RCC 7860 (cell line): ENCODE measurements at places on chromosomes 3 and 15.
A peak's percentile ranks its signal among the peaks of the same experiment; 100 is the strongest.

DNA sequence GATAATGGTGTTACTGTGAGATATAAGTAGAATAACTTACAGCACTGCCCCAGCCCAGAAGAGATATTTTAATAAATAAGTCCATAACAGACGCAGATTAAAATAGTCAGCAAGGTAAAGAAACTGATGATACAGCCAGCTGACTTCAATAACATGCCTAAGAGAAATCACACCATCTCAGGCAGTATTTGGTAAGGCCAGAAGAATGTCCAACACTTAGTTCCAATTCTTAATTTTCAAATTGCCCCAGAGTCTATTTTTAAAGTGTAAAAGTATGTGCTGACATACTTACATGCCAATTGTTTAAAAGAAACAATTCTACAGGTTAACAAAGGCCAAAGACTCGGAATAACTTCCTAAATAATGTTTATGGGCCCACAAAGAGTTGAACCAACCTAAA lies 1.6 kb downstream of the GNB4 start:
- DNase-seq, result no peak

DNA sequence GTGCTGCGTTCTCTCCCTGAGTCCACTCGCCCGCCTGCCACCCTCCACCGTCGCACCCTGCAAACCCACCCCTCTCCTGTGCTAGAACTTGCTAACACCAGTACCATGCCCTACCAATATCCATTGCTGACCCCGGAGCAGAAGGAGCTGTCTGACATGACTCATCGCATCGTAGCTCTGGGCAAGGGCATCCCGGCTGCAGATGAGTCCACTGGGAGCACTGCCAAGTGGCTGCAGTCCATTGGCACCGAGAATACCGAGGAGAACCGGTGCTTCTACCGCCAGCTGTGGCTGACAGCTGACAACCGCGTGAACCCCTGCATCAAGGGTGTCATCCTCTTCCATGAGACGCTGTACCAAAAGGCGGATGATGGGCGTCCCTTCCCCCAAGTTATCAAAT lies 4.9 kb upstream of the ALAS1 start:
- peak; percentile 45 for DNase-seq

GRCh38 chr3:149145356-149145755 lies 15.9 kb downstream of the HPS3 start:
- DNase-seq, result no peak

- no peak for DNase-seq
Observed at GRCh38 chr3:1943395-1944118, 155.1 kb upstream of the CNTN4 start.

DNA sequence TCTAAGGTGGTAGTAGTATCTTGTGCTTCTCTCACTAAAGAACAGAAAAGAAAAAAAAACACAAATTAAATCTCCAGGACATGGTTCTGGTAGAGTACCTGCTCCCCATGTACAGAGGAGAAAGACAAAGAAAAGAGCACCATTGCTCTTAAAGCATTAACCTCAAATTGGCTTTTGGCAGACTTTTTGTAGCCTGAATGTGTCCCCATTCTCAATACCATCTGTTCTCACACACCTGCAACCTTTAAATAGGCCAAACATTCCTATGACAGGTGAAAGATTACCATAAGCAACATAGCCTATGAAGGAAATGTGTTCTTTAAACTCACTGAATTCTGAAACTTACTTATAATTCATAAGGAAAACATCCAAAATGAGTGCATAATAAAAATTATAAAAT lies 68.0 kb downstream of the TIPARP start:
- no peak for DNase-seq

GRCh38 chr3:141246224-141246957 lies 14.8 kb downstream of the PXYLP1 start:
- no peak for DNase-seq

GRCh38 chr15:86877171-86877631 lies 797.5 kb downstream of the AGBL1 start:
- peak; percentile 6 for DNase-seq

GRCh38 chr3:112126511-112126911 lies 6.5 kb downstream of the GCSAM start:
- DNase-seq, result no peak

GRCh38 chr3:169085827-169086226 lies 577.7 kb downstream of the MECOM start:
- peak; percentile 22 for DNase-seq

DNA sequence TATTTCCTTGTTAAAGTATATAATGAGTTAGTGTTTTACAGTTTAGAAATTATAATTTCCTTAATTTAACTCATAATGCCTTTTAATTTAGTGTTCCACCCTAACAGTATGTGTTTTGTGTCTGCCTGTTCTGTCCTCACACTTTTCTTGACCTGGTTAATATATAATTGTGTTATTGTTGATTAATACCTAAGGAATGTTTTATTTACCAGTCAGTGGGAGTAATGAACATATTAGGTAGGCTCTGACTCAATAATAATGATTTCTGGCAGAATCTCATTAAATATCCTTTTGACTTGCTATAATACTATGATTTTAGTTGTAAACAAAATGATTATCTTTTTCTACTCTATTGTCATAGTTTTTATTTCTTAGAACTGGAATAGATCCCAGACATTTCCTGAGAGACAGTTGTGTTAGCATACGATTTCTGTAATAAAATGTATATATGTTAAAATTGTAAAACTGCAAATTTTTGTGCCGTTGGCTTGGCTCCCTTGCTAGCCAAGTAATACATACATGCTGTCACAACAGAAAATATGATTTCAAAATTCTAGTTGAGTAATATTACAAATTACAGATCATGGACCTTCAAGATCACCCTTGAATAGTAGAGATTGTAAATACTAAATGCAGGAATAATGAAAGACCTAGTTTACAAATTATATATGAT lies 51.9 kb downstream of the RASA2 start:
- DNase-seq, result no peak

GRCh38 chr3:129424185-129424841 lies 4.1 kb downstream of the EFCAB12 start:
- DNase-seq, result no peak

GRCh38 chr3:60277361-60277800 lies 973.9 kb downstream of the FHIT start:
- DNase-seq, result no peak

DNA sequence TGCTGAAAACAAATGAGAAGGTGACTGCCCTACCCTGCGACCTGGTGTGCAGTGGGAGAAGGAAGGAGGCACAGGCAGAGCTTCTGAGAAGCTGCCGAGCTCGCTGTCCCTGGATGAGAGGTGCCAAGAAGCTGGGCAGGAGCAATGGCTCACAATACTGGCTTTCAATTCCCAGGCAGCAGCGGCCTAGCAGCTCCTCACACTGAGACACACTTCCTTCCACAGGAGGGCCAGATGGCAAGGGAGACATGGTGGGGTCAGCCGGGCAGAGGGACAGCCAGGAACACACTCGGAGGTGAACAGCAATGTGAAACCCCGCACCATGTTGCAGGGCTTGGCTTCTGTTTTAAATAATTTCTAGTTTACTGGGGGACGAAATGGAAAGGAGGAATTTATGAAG lies 314.6 kb downstream of the EPHB1 start:
- DNase-seq, result no peak

GRCh38 chr3:65720989-65721737 lies 317.6 kb downstream of the MAGI1 start:
- no peak for DNase-seq

DNA sequence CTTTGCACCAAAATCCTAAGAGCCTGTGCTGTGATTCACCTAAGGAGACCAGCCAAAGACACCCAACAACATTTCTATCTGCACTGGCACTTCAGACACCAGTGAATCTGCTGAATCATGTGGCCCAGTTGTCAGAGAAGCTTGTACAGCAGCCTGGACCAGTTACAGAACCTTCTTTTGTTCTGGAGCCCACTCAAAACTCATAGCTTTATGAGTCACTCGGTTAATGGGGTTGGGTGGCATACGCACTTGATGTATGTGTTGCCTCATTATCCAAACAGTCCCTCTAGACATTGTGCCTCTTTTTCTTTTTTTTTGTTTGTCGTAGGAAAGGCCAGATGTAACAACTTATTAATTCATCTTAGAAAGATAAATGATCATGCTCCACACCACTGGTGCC lies 25.6 kb upstream of the GOLGA6L2 start:
- no peak for DNase-seq

GRCh38 chr15:40511472-40512133 lies 40.8 kb downstream of the CHST14 start:
- no peak for DNase-seq

GRCh38 chr15:25727116-25727515 lies 136.0 kb downstream of the ATP10A start:
- DNase-seq, result no peak

- no peak for DNase-seq
Observed at GRCh38 chr15:97718509-97718908, 242.0 kb upstream of the ARRDC4 start.

- DNase-seq, result no peak
Observed at GRCh38 chr15:64305261-64305660, 50.7 kb downstream of the CSNK1G1 start.

GRCh38 chr3:176964661-176965060 lies 232.6 kb downstream of the TBL1XR1 start:
- DNase-seq, result no peak

- no peak for DNase-seq
Observed at GRCh38 chr3:184805351-184806038, 6.5 kb upstream of the VPS8 start.

GRCh38 chr3:69130689-69131088 lies 8.3 kb upstream of the LMOD3 start:
- DNase-seq, result no peak

DNA sequence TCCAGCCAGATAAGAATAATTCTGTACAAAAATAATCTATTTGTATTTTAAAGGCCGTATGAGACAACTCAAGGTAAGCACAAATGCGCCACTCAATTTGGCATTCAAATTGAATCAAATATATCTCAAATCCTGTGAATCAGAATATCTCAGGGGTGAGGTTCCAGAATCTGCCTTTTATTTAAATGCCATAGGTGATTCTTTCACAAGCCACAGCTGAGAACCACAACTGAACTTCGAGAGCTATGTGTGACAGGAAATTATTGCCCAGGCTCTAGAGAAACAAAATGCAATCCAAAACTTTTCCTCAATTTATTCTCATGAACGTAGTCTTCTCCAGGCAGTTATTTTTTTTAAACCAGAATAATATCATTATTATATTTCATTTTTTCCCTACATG lies 11.9 kb downstream of the ATP8B4 start:
- DNase-seq, result no peak

DNA sequence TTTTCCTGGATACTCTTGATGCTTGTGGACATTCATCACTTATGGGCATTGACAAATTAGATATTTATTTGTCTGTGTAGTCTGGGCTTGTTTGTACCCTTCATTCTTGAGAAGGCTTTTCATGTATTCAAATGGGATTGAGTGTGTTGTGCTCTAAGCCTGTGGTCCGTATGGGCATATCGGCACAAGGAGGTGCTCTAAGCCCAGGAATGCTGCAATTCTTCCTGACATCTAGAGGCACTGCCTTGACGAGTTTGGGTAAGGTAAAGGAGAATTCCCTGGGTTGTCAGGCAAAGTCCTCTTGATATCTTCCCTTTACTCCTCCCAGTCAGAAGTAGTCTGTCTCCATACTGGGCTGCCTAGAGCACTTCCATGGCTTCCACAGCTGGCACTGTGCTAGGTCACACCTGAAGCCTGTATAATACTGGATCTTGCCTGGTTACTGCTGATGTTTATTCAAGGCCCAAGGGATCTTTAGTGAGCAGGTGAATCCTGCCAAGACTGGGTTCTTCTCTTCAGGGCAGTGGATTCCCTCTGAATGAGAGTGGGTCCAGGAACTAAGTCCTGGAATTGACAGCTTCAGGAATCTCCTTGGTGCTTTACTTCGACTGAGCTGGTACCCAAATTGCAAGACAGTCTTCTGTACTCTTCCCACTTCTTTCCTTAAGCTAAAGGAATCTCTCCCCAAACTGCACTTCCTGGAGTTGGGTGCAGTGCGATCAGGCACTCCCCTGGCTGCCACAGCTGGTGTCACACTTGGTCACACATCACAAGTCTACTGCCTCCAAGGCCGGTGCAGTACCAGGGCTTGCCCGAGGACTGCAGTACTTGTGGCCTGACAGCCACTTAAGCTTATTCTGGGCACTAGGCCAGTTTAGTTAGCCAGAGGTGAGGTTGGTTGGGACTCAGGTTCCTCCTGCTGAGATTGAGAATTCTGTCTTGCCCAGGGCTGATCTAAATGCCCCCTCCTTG lies 46.0 kb downstream of the GALK2 start:
- peak; percentile 70 for DNase-seq

DNA sequence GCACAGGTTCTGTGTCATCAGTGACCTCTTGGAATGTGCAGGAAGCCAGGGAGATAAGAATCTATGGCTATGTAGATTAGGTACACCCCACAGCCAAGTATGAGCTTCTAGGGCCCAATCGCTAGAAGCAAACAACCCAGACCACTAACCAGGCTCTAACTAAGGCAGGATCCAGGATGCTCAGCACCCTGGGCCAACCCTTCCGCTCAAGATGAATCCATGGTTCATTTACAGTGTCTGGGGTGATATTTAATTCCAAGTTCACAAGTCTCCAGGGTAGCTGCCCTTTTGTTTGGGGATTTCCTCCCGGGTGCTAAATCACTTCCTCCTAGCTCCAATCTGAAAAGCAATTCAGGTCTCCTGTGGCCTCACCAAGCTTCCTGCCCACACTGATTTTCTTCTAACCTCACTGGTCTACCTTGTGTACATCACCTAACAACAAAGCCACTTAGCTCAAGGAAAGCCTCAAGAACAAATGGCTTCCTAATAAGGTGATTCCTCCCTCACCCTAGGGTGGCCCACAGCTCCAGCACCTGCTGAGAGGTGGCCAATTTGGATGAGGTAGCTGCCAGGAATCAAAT lies 2.4 kb downstream of the EHD4 start:
- peak; percentile 41 for DNase-seq

DNA sequence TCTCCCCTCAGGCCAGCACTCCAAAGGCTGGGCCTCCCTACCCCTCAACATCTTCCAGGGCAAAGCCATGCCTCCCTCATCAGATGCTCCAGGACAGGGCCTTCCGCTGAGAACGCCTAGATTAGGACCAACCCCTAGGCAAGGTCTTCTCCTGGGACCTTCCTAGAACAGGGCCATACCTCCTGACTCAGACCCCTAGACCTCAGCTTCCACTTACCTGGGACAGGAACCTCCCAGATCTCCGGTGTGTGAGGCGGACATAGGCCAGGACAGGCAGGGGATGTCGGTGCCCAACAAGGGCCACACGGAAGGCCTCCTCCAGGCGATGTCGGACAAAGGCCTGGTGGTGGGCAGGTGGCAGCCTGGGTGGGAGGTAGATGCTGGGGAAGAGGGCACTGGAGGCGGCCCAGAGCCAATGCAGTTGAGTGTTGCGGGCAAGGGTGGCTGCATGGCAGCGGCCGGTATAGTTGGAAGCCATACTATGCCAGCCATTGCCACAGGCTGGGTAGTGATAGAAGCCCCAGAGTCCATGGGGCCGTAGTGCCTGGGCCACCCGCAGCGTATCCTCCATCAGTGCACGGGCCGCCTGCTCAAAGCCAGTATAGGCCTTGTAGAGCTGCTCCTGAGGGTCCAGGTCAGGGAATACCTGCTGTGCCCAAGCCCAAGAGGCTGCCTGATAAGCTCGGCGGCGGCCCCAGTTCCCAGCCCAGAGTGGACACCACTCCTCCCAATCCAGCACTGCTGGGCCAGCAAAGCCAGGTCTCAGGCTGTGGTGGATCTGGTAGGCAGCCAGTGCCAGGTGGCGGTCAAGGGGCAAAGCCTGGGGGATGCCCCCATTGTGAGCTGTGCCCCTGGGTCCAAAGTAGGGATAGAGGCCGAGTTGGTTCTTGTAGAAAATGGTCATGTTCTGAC lies 2.5 kb upstream of the IFRD2 start:
- no peak for DNase-seq

GRCh38 chr15:92178911-92179310 lies 214.8 kb upstream of the ST8SIA2 start:
- DNase-seq, result no peak

- no peak for DNase-seq
Observed at GRCh38 chr15:34732430-34732829, 22.4 kb downstream of the GJD2 start.
